Stimulated activated CD8-positive, alpha-beta memory T cell treated with anti-CD3 and anti-CD28 coated beads, Interleukin-4, amount 100 ng/mL, for 1 hour (primary cell): ENCODE measurements at places on chromosomes 2 and 18.

DNA sequence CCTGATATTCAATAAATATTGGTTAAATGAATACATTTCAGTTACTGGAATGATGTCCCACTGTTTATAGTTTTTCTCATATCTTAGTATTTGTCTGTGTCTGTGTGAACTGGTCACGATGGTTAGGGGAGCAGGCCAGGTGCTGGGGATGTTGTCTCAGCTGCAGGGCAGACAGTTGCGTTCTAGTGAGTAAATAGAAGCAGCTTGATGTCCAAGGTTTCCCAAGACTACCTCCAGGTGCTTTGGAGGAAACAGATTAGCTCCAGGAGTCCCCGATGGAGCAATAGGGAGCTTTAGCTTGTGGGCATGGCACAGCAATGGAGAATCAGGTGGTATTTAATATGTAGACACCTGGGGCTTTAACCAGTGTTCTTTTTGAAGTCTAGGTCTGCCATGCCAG is 75.5 kb downstream of the GULP1 start:
- no peak for DNase-seq

DNA sequence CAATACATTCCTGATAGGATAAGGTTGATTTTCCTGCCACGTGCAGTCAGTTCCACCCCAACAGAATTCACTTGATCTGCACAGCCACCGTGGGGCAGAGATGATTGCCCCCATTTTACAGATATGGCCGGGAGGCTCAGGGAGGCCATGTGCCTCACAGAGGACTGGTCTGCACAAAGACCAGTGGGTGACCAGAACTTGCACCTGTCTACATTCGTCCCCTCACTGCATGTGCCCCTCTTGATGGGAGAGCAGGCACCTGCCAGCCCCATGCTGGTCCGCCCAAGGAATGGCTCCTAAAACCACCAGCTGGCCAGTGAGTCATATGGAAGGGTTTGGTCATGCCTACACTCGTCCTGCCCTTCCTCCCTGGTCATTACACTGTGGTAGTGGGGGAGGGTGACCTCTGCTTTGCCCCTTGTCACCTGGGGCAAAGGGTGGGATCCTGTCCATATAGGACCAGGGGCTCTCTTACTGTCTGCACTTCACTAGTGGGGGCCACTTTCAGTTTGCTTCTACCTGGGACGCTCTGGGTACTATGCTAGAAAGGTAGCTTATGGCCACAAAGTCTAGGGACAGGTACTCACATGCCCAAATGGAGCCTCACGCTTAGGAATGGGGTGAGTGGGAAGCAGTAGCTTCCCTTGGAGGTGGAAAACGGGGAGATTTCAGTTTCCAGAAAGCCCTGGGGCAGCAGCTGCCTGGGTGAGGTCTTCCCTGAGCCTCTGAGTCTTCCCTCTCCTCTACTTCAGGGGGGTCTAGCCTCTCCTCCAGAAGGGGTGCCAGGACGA is 14.7 kb downstream of the RRM2 start:
- no peak for DNase-seq

DNA sequence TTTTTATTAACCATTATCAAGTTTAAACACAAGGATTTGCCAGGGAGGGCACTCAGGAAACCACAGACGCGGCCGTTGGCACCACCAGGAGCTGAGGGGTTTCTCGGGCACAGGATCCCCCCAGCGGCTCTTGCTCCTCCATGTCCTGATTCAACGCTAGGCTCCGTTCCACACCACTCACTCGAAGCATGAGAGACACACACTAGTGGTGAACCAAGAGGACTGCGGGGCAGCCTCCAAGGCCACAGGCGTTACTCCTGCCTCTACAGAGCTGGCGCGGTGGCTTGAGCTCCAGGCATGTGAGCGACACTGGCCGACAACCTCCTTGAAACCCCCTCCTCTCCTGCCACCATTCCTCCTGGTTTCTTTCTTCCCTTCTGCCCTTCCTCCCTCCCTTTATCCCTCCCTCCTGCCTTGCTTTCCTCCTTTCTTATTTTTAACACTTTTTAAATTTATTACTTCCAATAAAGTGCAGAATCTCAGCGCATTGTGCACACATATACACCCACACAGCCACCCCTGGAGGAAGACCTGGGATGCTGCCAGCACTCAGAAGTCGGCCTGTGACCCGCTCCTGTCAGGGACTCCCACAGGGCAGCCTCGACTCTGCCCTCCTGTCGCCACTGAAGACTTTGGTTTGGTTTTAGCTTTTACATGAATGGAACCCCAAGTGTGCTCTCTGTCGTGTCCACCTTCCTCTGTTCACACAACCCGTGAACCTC is 21.7 kb downstream of the COX7A2L start:
- no peak for DNase-seq

GRCh38 chr18:78376046-78376445 is 603.6 kb upstream of the SALL3 start:
- DNase-seq = no peak

DNA sequence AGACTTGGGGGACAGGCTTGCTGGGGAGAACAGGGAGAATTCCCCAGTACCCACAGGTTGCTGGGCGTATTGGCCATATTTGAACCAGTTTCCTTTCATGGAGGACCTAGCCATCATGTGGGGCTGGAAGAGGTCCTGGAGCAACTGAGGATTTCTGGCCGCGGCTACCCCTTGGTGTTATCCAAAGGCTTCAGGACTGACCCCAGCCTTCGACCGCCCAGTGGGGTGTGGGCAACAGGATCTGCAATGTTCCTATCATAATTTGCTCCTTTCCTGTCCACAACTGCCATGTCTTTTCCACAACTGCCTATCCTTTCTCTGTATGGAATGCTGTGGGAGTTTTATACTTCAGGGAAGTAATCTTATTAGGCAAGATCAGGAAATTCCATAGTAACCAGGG is 1053.6 kb upstream of the SLC39A10 start:
- DNase-seq = no peak

DNA sequence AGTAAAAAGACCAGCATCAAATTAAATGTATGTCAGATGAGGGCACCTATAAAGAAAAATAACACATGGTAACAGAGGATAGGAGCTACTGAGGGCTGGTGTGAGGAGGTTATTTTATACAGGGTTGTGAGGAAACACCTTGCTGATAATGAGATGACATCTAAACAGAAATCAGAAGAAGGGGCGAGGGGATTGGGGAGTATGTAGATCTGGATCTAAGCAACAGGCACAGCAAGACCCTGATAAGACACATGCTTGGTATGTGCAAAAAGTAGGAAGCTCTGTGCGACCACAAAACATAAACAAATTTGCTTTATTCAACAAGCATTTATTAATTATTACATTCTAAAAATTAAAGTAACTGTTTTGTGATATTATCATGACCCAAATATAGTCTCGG is 295.4 kb downstream of the ZEB2 start:
- no peak for DNase-seq

DNA sequence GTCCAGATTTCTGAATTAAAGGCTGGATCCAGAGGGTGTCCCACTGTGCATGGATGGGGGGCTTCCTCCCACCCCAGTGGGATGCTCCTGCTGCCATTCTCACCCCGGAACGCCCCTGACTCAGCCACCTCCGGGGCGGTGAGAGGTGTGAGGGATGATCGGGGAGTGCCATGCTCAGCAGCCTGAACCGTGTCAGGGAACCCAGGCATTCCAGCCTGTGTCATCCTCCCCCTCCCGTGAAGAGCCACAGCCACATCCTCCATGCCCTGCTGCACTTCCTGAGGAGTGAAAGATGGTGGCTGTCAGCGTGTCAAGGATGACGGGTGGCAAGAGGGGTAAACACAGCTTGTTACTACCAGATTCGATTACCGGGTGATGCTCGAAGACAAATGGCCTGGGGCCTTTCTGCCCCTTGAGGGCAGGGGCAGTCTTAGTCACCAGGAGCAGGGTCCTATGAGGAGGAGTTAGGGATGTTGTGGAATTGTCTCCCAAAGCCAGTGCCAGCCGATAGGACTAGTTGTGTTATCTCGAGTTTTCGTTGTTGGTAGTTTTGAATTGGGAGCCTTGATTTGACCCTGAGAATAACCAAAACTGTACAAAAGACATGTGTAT is 80.8 kb downstream of the TCF7L1 start:
- DNase-seq = no peak

DNA sequence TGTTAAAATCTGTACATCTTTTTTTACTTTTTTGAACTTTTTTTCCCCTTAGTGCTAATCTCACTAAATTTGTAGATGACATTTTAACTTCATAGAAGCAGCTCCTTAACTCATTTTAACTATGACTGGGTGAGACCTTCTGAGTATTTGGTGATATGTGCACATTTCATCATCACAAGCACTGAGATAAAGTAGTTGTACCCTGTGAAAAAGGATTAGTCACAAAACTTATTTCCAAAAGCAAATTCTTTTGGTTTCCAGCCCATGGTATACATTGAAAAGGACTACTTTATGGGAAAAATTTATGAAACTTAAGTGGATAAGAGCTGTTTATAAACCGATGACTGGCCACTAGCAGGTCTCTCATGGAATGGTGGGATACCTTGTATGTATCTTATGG is 581.5 kb downstream of the PLCL1 start:
- no peak for DNase-seq

- DNase-seq = no peak
Measured at GRCh38 chr2:211591426-211591825, 947.2 kb downstream of the ERBB4 start.

- DNase-seq = no peak
Measured at GRCh38 chr18:56702946-56703345, 51.8 kb downstream of the WDR7 start.

DNA sequence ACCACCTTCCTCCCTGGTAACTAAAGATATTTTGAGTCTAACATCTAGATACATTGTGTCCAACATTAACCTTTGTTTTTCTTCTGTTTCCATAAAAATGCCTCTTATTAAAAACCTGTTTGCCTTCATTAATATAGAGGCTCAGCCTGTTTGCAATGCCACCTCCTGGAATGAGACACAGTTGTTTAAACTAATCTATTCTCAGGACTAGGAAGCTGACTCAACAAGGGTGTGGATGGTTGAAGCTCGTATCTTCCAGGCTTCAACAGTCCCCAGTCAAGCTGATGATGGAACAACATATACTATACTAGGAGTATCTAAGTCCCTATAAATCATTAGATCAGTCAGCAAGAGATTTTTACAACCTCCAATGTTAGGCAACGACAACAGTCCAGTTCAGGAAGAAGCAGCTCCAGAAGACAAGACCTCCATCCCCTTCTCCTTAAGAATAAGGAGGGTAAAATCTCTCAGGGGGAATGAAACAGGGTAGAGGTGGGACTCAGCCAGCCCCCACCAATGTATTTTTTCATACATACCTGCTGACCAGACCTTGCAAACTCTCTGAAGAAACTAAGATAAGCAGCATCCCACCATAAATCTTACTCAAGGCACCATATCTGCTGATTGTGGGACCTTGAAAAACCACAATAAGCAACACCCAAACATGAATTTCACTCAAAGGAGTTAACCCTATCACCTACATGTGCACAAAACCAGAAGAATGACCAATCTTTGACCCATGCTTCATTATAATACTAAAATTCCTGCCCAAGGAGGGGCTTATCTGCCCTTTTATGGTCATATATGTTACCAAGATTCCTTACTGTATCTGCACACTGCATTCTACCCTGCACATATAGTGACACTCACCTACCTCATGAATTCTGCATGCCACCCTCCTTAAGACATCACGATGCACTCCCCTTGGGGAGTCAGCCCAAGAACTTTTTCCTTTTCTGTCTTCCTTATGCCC is 21.4 kb downstream of the ZNF24 start:
- DNase-seq = no peak

DNA sequence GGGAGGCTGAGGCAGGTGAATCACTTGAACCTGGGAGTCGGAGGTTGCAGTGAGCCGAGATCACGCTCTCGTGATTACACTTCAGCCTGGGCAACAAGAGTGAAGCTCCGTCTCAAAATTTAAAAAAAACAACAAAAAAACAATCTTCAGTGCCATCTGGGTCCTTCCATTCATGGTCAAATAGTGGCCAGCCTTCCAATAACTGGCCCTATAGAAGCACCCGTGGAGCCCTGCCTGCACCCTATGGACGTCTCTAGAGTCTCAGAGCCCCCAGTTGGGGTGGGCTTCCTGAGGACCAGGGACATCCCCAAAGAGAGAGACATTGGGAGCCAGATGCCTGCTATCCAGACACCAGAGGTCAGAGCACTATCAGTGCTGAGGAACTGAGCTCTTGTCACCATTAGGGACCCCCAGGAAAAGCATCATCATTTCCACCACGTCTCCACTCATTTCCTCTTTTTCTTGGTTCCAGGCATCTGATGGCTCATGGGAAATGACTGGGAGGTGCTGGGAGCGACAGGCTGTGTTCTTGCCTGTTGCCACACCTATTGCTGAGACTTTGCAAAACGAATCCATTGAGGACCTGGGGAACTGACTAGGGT is 9.4 kb downstream of the NEU2 start:
- no peak for DNase-seq

DNA sequence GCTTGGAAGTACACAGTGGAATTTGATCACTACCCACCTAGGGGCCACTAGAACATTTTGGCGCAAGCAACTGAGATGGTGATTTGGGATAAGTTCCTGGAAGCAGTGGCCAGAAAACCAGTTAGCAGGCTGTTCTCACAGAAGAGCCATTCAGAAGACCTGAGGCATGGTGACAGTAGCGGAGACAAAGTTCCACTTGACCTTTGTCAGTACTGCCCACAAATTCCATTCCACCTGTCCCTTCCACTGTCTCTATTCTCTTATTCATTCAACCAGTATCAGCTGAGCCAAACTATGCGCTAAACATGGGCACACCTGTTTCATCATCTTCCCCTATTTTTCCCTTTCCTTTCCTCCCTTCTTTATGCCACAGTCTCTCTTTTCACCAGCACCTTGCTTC is 59.2 kb upstream of the PPP1CB start:
- DNase-seq = no peak

DNA sequence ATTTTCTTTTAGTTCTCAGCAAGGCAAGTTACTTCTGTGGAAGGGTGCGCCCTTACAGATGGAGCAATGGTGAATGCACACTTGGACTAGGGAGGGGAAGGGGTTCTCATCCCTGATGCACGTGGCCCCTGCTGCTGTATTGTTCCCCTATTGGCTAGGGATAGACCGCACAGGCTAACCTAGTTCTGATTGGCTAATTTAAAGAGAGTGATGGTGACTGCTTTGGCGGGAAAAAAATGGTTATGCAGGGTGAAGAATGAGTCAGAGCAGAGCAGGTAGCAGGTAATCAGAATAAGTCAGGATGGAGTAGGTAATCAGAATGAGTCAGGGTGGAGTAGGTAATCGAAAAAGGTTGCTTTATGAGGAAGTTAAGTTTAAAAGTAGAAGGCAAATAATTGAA is 171.5 kb downstream of the MTCL1 start:
- DNase-seq = no peak
